ENCODE measurements at places on chromosomes 3 and 15.

DNA sequence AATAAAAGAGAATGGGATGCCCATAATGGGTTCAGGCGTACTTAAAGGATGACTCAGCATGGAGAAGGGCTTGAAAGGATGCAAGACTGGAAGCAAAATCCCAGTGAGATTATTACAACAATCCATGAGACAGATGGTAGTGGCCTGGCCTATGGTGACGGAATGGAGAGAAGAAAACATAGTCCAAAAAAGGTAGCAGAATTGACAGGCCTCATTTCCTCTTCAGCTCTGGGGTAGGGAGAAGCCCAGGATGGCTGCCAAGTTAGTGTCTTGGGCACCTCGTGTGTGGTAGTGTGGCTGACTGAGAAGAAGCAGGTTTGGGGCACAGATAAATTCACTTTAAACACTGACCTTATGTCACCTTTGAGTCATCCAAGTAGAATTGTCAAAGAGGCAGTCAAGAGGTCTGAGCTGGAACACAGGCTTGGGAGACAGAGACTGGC lies 18.1 kb downstream of the MB21D2 start:
- DNase-seq: no peak

- no peak for DNase-seq
Measured at GRCh38 chr3:41698898-41699297, 263.0 kb downstream of the ULK4 start.

DNA sequence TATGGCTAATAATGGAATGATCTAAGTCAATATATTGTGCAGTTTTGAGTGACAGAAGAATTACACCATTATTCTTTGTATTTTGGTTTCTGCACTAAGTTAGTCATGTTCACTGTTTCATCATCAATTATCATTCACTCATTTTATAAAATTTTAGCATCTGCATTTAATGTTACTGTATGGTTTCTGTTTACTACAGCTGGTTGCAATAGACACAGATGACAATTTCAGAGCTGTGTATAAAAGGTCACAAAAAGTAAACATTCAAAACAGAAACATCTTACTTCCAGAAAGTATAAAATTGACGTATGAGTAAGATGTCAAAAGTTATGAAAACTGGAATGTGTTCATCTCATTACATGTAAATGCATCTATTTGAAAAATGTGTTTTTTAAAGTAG lies 111.1 kb upstream of the GBE1 start:
- DNase-seq: no peak

DNA sequence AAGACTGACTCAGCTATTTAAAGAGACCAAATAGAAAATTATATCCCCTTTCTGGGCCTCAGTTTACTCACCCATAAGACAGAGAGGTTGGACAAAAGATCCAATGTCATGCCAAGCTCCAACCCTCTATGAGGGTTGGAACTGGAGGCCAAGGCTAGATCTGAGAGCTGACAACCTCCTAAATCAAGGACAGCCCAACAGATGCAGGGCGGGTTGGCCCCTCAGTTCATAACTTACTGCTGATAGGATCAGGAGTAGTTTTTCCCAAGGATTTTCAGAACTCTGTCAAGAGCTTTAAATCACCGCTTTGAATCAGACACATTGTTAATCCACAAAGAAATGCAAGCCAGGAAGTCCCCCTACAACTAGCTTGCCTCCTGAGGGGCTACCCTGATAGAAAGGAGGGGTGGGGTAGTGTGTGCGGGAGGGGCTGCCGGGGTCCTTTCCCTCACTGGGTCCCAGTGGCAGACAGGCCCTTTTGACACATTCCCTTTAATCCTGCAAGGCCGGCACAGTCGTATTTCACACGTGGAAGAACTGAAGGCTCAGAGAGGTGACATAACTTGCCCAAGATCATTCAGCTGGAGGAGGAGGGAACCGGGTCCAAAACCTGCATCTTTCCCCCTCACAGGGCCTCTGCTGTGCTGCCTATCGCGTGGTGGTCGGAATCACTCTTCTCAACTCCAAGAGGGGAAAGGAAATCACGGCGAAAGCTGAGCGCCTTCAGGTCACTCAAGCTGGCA lies 21.4 kb downstream of the BMF start:
- no peak for DNase-seq

- DNase-seq: no peak
Measured at GRCh38 chr15:33662014-33662413, 306.3 kb upstream of the CHRM5 start.

GRCh38 chr3:139561959-139562676 lies 22.6 kb upstream of the RBP1 start:
- no peak for DNase-seq

GRCh38 chr3:114953800-114954199 lies 193.3 kb downstream of the ZBTB20 start:
- DNase-seq: no peak

DNA sequence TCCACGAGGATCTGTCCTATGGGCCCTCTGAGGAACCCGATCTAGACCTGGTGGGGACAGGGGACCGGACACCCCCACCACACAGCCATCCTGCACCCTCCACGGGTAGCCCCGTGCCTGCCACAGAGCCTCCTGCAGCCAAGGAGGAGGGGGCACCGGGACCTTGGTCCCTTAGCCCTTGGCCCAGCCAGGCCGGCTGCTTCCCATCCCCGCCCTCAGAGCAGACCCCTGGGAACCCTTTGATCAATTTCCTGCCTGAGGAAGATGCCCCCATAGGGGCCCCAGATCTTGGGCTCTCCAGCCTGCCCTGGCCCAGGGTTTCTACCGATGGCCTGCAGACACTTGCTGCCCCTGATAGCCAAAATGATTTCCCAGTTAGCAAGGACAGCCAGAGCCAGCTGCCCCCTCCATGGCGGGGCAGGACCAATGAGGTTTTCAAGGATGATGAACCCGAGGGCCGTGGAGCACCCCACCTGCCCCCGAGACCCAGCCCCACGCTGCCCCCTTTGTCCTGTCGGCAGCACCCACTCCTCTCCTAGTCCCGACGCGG lies 91.5 kb downstream of the TBC1D2B start:
- no peak for DNase-seq

DNA sequence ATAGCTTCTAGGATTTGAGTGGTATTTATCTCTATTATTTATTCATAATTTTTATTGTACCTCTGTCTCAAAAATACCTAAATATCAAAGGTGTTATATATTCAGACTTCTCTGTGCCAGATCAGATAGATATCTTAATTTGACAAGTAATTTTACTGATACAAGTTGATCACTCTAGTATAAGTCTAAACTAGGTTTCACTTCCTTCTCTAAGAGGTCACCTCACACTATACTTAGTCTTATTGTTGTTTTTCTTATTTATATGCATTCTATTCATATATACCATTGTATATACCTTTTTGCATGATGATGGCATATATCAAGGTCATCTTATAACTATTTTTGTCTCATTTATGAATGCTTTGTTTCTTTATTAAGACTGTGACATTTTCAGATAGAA lies 26.4 kb upstream of the HGD start:
- DNase-seq: no peak

GRCh38 chr3:30073622-30074021 lies 532.8 kb upstream of the TGFBR2 start:
- no peak for DNase-seq

DNA sequence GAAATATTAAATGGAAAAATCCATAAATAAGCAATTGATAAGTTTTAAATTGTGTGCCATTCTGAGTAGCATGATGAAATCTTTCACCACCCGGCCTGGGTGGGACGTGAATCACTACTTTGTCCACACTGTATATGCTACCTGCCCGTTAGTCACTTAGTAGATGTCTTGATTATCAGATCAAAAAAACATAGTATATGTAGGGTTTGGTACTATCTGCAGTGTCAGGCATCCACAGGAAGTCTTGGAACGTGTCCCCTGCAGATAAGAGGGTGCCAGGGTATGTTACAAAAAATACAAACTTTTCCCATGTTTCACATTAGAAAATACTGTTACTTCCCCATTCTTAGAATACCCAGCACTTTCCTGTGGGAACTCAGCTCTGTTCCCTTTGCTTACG lies 35.2 kb downstream of the FAM81A start:
- DNase-seq: no peak

DNA sequence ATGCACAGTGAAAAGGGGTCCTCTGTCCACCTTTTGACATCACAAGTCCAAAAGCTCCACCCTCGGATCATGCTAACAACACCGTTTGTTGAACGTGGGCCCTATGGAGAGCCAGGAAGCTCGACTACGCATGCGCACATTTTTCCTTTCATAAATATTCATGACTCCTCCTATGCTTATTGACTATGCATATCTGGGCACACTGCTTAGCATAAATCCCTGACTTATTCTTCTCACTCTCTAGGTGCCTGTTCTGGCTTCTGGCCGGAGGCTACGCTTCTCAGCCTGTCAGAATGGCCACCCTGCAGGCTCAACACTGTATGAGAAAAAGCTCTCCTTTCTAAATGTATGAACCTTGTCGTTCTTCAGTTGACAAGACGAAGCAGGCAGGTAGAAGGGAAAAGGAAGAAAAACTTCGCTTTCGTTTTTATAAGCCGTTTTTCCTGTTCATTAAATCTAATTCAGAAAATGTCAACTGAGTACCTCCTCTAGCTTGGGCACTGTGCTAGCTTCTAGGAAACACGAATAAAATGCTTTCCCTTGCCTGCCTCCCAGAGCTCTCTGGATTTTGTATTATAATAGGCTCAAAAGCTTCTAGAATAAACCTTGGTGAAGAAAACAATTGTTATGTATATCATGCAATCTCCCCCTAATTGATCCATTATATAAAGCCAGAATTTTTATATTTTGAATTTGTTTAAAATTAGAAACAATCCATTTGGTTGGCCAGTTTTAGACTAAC lies 207.7 kb downstream of the ATP10A start:
- no peak for DNase-seq

GRCh38 chr3:17775073-17775472 lies 32.6 kb upstream of the TBC1D5 start:
- no peak for DNase-seq
